ENCODE measurements at places on chromosomes 13 and 19. TPM values are rescaled to one million over a fixed set of nuclear protein-coding genes. Genes with fewer than 3 reads are reported as not detected.
A peak's percentile ranks its signal among the peaks of the same experiment; 100 is the strongest.

GJB6 gene
- 2.7 TPM for polyA plus RNA-seq

ENOX1 gene
- 8.7 TPM for polyA plus RNA-seq

NRTN gene
- 4.3 TPM for polyA plus RNA-seq

TLE6 gene
- polyA plus RNA-seq: 8.4 TPM

DNAJC15 gene
- polyA plus RNA-seq: 30.4 TPM

KIR2DL1 gene
- not detected for polyA plus RNA-seq

GRCh38 chr19:16031872-16032200 is 44.5 kb upstream of the TPM4 start:
- no peak for DNase-seq

- DNase-seq: no peak
These were observed 162.5 kb downstream of the KCTD12 start for GRCh38 chr13:76723551-76724232.

- DNase-seq: no peak
These were observed 17.3 kb upstream of the OVOL3 start for GRCh38 chr19:36093687-36094086.

DNA sequence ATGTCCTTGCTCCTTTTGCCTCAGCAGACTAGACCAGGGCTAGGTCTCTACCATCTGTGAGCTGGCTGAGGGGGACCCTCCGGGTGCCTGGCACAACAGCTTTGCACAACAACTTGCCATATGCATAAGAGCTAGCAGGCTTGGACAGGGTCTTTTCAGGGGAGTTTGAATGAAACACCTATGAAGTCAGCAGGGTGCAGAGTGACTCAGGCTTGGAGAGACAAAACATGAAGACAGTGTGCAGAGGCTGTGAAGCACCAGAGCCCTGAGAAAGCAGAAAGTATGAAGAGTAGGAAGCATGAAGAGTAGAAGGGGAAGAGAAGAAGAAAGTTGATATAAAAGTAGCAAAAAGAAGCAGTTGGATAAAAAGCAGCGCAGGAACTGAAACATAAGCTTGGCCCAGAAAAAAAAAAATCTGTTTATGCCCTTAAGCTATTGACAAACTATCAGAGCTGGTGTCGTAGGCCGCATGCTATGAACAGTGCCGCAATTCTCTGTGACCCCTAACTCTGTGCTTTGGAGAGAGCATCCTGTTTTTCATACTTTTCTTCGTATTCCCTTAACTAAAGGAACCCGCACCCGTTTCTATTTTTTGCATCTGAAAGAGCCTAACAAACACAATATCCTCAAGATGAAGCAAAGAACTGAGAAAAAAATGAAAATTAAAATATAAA is 52.7 kb upstream of the FAM216B start:
- DNase-seq: no peak

DNA sequence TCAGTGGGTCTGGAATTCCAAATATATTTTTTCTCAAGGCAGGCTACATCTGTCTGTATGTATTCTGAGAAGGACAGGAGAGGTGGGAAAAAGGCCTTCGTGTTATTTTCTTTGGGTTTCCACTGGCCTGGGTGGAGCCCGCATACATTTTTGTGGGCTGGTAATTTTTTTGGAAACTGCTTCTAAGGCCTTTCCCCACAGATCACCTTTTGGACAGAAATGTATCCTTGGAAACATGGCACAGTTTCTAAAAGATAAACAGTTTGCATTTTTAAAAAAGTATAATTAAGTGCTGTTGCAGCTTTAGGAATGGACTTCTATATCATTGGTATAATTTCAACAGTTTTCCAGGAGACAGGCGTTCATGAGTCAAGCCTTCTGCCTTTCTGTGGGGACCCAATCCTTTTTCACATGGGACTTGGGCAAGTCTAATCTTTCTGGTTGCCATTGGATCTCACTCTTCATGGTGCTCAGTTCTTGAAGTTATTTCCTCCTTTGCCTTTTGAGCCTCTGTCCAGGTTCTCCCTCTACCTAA is 8.9 kb downstream of the RFX2 start:
- no peak for DNase-seq

DNA sequence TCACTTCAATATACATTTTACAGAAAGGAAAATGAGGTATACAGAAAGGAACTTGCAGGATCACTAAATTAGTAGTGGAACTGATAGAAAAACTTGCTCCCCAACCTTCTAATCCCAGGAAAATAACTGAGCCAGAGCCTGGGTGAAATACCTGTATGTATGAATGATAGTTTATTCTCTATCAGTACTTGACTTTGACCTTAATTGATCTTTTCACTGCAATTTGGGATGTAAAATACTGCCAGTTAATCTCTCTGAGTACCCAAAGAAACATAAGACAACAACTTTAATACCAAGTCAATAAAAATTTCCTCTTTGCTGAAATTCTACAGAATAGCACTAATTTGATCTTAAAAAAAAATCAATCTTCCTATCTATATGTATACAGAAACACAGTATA is 33.3 kb downstream of the KATNAL1 start:
- DNase-seq: no peak

DNA sequence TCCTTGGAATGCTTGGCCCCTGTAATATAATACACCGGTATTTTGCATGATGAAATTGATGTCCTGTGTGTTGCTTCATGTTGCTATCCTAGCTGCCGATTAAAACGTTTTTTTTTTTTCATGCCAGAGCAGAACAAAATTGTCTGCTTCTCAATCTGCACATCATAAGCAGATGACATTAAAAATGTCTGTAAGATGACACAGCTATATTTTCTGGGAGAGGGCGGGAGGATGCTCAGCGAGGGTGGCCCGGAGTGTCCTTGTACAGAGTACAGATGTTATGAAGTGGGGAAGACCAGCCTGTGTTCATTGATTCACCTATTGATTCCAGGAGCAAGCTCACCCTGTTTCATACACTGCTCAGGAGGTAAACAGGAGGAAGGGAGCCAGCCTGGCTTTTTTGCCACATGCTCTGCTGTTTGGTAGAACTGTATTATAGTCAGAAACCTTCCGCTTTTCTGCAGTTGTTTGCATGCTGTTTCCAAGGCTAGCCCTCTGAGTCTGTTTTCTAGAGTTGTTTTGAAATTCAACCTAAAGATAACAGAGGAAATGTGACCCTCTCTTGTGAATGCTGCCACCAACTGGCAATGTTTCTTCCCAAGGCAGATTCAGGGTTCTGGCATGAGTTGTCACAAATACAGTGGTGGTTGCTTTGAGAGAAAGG is 4.7 kb upstream of the IRS2 start:
- no peak for DNase-seq

DNA sequence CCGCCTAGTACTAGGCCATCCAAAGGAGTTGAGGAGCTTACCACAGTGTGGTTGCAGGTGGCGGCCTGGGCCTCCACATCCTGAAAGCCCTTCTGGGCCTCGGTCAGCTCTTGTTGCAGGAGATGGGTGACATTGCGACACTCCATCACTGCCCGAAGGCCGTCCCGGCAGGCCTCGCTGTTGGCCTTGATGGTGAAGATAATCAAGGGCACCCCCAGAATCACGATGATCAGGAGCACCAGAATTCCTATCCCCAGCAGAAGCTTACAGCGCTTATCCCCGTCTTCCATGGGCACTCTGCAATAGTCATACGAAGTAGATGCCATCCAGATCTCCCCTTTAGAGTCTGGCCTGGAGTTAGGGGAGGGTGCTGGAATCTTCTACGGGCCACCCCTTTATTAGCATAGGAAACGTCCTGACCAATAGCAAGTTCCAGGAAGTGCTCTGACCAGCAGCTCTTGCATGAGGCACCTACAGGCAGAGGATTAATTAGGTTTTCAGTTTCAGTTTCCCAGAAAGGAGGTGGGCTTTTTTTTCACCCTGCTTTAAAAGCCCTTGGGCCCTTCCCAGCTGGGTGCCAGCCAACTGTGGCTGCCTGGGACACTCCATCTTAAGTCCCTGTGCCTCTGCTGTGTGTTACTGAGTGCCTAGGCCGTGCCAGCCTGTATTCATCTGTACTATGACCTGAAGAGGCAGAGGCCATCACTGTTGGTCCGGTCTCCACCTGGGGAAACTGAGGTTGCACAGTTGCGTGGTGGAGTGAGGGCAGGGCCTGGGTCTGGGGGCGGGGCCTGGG is at the start of gene BST2:
TSS of gene BST2 (minus strand) at position 381 of the 796 bp plus-strand sequence. CDS start at position 326, 55 bp downstream.
- peak; percentile 73 for DNase-seq

- no peak for DNase-seq
These were observed 1193.1 kb upstream of the MIR17HG start for GRCh38 chr13:90154311-90154960.
